Mesothelial cell of epicardium (in vitro differentiated cells): ENCODE measurements at places on chromosomes 16 and 17.

- no peak for DNase-seq
These were observed 10.8 kb upstream of the RIPOR1 start for GRCh38 chr16:67517661-67518423.

DNA sequence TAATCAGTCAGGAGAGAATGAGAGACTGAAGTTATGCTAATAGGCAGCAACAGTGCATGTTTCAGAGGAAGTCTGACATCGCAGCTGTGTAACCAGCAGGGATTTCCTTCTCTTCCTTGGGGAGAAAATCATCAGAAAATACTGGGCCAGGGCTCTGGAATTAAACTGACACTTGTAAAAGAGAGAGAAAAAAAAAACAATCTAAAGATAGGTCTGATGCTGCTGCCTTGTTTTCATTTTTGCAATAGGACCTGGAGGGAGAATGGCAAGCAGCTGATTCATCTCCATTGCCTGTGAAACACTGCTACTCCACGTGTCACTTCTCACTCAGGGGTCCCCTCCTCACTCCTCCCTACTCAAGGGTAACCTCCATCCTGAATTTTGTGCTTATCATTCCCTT, 17.7 kb upstream of the CORO6 start:
- DNase-seq: no peak

GRCh38 chr17:61088556-61088955, 311.1 kb upstream of the TBX2 start:
- DNase-seq: no peak

DNA sequence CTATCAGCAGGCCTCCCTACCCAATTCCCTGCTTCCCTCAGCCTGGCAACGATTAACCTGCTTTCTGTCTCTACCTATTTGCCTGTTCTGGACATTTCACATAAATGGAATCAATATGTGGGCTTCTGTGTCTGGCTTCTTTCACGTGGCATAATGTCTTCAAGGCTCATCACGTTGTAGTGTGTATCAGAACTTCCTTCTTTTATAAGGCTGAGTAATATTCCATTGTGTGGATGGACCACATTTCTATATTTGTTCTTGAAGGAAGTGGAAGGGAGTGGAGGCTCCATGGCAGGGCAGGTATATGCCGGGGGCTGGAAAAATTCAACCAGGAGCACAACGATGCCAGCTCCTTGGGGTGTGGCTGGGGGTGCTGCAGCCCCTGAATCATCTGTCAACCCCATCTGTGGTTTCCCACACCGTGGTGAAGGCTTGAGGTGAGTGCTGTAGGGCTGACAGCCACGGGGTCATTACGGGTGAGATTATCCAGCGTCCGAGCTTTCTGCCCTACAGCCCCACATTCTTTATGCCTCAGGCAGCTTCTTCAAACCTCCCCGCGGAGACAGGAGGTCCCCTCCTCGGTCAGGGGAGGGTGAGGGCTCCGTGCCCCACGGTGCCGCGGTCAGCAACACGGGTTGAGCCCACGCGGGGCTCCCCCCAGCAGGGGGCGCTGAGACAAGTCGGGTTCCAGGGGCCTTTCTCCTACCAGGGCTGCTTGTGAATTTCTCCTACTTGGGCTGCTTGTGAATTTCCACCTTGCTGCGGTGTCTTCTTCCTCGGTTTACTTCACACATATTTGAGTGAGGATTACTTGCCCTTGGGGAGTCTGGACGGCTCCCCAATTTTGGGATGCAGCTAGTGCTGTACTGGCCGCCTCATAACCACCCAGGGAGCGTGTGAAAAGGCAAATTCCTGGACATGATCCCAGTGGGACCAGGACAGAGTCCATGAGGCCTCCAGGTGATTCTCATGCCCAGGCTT, 18.3 kb upstream of the WFIKKN2 start:
- DNase-seq: no peak
